ENCODE measurements at places on chromosomes 7 and 10. TPM values are rescaled to one million over a fixed set of nuclear protein-coding genes. Genes with fewer than 3 reads are reported as not detected.

ATAD1 gene
- total RNA-seq = 45.9 TPM

STEAP1B gene
- 0.17 TPM for total RNA-seq

DNA sequence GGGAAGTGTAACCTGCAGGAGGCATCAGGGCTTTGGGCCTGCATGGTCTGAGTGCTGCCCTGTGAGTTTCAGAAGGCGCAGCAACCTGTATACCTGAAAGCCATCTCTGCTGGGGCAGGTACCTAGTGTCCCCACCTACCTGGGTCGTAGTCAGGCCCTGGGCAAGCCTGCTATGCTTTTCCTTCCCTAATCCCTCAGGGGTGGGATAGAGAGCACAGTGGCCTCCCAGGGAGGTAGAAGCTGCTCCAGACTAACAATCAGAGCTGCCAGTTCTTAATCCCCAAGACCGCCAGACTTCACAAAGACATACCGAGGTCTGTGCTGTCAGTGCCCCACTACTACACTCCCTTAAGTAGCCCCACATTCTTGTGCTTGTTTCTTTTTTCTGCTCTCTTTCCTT lies 52.0 kb downstream of the PTEN start:
- DNase-seq = no peak

DNA sequence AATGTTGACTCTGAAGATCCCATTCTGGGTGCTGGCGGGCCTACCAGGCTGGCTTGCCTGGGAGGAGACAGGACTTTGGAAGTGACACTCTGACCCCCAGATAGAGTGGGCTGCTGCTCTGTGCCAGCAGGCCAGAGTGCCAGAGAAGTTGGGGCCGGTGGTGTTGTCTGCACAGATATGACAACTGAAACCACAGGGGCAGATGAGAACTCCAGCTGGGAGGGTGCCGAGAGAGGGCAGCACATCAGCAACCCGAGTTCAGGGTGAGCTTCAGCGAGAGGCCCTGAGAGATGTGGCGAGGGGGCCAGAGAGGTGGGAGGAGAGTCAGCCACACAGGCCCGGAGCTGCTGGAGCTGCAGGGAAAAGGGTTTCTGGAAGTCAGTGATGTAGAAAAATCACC lies 193.2 kb upstream of the MGMT start:
- no peak for DNase-seq

DNA sequence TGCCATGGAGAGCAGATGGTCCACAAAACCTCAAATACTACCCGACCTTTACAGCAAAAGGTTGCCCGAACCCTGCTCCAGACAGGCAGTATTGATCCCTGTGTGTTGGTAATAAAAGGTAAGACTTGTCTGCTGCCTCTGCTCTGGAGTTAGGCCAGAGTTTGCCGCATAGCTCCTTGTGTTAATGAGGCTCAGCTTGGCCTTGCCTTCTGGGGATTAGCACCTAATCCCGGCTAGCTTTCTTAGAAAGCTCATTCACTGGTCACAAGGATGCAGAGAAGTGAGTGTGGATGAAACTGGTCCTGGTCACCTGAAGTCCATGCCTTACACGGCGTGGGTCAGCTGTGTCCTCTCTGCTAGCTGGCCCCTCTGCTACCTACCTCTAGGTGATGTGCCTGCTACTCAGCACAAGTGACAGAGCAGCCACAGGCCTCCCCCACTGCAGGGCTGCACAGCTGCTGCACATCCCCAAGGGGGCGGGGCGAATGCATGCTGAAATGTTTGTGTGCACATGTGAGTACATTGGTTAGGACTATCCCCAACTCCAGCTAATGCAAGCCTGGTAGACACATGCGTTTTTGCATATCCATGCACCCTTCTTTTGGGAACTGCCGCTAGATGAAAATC lies 31.7 kb upstream of the SYPL1 start:
- no peak for DNase-seq

ELAPOR2 gene
- total RNA-seq = 3.1 TPM

DNA sequence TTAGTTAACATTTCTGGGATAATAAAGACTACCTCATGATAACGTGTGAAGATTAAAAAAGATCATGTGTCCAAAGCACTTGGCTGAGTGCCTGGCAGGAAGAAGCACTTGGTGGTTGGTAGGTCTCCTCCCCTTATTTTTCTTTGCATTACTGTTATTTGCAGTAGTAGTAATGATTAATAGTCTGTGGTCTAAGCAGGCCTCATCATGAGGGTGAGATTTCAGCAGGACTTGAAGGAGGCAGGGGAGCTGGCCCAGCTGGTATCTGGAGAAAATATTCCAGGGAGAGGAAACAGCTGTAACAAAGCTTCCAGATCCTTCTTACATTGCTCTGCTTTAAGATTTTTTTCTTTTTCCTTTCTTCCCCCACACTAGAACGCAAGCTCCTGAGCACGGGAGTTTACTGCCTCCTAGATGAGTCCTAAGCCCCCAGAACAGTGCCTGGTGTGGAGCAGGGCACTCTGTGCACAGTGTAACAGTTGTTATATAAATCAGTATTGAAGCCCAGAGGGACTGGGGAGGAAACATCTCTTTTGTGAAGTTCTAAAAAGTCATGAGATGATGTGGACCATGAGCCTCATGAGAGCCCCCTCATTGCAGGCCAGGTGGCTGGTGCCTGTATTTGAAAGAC lies 31.1 kb upstream of the RHEB start:
- DNase-seq = no peak

- no peak for DNase-seq
Observed at GRCh38 chr10:80283119-80283518, 6.3 kb downstream of the MAT1A start.

DNA sequence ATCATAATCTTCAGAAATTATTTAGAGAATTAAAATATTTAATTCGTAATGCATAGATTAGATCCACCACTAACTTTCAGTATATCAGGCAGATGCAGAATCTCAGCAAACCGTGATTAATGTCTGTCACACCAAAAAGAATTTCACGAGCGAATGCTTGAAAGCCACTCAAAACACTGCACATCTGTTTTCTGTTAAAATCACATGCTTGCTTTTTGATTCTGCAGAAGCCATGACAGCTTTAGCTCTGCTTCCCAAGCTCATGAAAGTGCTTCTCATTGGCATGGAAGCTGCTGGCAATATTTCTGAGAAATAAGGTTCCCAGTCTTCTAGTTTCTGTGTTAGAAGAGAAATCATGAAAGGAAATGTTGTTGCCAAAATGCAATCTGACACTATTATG lies 837.8 kb upstream of the LRRN3 start:
- no peak for DNase-seq

GRCh38 chr7:6271694-6272440 lies 557 bp downstream of the CYTH3 start:
- DNase-seq = peak; percentile 8

ABCB4 gene
- total RNA-seq = not detected

DEPP1 gene
- 0.22 TPM for total RNA-seq

LRRC17 gene
- total RNA-seq = 0.58 TPM

AOC1 gene
- not detected for total RNA-seq

CTAGE15 gene
- 0.57 TPM for total RNA-seq

DNA sequence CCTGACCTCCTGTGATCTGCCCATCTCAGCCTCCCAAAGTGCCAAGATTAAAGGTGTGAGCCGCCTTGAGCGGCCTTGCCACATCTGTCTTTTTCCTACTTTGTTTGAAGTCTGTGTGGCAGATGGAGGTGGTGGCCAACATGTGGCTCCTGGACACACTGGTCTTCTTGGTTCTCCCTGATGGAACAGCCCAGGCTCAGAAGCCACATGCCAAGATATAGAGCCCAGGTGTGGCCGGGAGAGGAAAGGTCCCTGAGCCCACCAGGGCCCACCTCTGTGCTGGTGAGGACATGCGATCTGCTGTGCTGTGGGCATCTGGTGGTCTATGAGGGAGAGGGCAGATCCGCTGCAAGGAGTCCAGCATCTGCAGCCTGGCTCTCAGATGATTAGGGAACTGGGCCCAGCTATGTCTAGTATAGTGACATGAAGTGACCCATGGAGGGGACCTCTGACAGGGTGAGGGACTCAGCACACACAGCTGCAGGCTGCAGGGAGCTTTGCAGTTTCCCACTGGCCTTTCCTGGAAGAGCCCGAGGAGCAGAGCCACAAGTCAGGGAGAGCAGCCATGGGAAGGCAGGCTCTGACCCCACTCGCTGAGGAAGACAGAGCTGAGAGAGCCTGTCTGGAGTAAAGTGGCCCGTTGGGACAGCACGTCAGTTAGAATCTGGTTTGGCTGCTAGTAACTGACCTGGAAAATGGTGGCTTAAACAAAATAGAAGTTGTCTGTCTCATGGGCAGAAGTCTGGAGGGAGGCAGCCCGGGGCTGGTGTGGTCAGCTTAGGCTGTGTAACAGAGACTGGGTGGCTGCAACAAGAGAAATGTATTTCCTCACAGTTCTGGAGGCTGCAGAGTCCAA lies 25.9 kb downstream of the ADCY1 start:
- DNase-seq = no peak

DNA sequence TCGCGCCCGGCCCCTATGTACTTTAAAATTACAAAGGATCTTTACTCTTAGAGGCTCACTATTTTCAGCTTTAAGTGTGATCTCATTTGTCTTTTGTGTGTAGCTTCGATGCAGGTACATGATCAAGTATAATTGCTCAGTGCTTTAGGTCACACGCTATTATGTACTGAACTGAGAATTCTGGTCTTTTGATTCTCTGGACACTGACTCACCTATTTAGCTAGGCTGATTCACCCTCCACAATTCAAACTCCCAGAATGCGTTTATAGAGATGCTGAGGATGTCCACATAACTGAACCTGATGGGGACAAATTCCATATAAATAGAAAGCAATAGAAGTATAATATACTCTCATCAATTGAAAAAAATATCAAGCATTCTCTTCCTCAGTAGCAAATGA lies 57.8 kb downstream of the PRKCQ start:
- DNase-seq = no peak

DNA sequence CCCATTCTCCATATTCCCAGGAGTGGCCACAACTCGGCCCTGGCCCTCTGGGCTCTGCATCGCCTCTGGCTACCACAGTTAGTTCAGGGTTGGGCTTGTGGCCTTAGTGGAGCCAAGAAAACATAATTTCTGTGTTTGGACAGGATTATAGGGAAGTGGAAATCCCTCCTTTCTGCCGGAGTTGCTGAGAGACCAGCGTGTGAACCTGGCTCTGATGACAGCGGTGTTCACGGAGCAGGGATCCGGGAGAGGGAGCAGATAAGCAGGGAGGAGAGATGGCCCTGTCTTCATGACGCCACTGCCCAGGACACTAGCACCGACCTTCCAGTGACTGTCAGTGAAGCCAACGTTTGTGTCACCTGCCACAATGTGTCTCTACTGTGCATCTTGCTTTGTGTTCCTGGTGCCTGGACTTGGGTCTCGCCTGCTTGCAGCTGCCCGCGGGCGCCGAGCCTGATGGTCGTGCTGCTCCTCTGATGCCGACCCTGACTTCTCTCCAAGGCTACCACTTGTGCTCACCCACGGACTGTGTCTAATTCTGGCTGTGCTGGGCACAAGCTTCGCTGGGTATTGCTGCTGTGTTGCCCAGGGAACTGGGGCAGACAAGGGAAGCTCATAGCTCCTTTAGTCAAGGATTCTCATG lies 67.0 kb upstream of the VIPR2 start:
- DNase-seq = no peak

DNA sequence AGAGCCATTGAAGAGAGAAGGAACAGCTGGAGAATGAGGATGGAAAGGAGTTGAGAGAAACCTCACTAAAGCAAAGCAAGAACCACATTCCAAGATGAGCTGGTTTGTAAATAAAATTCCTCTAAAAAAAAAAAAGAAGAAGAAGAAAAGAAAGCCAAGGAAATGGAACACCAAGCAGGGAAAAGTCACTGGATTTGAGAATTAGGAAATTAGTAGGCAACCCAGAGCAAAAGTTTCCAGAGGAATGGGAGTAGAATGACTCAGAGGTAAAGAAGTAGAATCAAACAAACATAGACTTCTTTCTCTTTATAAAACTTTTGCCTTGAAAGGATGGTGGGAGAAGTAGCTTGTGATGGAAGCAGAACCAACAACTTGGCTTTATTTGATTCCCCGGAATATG lies 3.9 kb downstream of the CH25H start:
- no peak for DNase-seq

DNA sequence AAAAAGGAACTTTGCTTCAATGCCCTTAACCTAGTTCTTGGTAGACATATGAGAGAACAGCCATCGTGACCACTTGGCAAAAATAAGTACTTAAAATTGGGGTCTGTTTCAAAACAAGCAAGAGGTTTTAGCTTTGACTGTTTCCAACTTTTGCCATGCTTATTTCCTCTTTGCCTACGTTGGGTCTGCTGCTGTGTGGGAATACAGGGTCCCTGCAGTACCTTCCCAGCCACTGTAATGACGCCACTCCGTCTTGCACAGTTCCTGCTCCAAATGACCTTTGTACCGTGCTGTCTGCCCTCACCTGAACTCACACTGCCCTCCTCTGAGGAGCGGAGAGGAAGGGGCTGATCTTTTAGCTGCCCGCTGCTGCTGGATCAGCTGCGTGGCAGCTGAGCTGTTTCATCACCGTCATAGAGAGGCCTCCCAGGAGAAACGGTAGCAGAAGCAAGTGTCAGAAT lies 133.1 kb downstream of the MAPK8 start:
- no peak for DNase-seq

DNA sequence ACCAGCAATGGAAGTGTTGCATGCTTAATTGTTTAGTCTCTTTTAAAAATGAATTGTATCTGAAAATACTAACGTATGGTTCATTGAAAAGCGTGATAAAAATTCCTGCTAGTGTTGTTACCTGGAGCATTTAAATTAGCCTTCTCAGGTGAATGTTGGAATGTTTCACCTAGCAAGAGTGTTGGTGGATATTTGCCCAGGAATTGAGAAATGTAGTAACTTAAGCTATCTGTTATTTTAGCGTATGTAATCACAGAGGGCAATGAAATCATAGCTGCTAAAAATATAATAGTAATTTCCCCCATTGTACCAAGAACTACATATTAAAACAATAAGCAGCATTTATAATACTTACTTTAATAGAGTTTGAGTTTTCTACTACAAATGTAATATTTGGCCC lies 166.1 kb upstream of the KIAA1217 start:
- no peak for DNase-seq

DNA sequence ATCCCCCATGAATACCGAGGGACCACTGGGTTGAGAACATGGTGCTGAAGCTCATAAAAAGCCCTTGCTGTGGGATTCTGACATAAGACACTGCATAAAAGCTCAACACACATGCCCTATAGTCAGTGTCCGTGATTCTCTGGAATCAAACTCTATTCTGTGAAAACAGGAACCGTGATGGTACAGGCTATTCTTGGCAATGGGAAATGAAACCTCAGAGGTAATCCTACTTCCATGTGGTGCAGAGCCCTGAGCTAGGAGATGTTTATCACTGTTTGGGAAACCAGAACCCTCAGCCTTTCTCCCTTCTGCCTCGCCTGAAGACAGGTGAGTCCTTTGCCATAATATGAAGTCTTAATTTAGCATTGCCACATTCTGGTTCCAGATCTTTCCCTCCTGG lies 80.8 kb upstream of the PRSS1 start:
- DNase-seq = no peak

GTF2IRD2 gene
- total RNA-seq = 9.9 TPM

- no peak for DNase-seq
Observed at GRCh38 chr10:3893901-3894563, 109.0 kb upstream of the KLF6 start.

GRCh38 chr7:39413636-39414223 lies 152.5 kb upstream of the YAE1 start:
- DNase-seq = no peak

GRCh38 chr7:17912536-17913235 lies 27.6 kb downstream of the SNX13 start:
- DNase-seq = no peak

Data from activated CD4-positive, alpha-beta T cell treated with anti-CD3 and anti-CD28 coated beads, Interleukin-2, amount 10 ng/mL, durations not matched to agents 7 days and 5 days (primary cell).